ENCODE measurements at places on chromosomes 4 and X. TPM values are rescaled to one million over a fixed set of nuclear protein-coding genes. Genes with fewer than 3 reads are reported as not detected.
A peak's percentile ranks its signal among the peaks of the same experiment; 100 is the strongest.

KCND1 gene
- total RNA-seq, result 1.5 TPM

GRCh38 chr4:175330236-175330635 lies 412.1 kb downstream of the ADAM29 start:
- DNase-seq, result peak; percentile 33

ITM2A gene
- not detected for total RNA-seq

GRCh38 chr4:177057186-177057585 lies 252.5 kb upstream of the NEIL3 start:
- DNase-seq, result no peak
